Stimulated activated CD4-positive, alpha-beta T cell treated with anti-CD3 and anti-CD28 coated beads, TNF-alpha, amount 100 ng/mL, for 48 hours (primary cell): ENCODE measurements at places on chromosomes 6 and 20.

- no peak for DNase-seq
Observed at GRCh38 chr6:62976566-62976965, 234.7 kb upstream of the FKBP1C start.

- DNase-seq, result no peak
Observed at GRCh38 chr6:36615018-36615761, 21.0 kb downstream of the SRSF3 start.

GRCh38 chr20:7994809-7995208 lies 24.8 kb downstream of the TMX4 start:
- no peak for DNase-seq

DNA sequence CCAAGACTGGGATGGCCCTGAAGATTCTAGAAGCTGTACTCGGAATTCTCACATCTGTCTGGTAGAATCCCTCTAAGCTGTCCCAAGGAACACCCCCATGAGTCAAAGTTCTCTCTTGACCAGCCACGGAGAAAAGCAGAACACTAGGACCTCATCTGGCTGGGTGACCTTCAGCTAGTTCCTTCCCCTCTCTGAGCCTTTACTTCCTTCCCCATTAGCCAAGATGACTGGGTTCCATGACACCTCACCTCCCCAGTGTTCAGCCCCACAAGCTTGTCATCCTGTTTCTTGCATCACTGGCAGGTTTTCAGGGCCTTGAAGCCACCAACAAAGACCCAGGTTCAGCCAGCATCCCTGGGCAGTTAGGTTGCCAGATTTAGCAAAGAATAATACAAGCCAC lies 47.8 kb downstream of the MAFB start:
- DNase-seq, result no peak

DNA sequence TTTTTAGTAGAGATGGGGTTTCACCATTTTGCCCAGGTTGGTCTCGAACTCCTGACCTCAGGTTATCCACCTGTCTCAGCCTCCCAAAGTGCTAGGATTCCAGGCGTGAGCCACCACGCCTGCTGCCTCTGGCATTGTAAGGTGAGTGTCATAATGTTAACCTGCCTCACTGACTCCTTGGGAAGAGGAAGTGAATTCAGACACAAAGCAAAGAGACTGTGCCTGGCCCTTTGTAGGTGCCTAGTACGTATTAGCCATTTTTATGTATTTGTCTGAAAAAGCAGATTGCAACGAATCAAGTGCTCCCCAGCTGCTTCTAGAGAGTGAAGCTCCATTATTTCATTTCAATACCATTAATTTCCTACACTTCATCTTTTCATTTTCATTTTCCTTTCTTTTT lies 260.5 kb downstream of the SAMD5 start:
- no peak for DNase-seq

DNA sequence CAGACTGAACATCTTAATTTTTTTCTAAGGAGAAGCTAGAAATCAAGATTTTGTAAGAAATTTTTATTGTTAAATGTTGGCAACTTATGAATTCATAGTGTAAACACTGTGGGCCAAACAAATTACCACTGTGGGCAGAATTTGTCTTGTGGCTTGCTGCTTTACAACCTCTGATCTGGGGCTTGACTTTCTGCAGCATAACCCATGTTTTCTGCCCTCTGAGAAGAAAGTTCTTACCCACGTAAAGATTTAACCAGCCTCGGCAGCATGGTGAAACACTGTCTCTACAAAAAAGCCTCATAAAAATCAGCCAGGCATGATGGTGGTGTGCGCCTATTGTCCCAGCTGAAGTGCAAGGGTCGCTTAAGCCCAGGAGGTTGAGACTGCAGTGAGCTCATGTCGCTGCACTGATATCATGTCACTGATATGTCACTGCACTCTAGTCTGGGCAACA lies 12.9 kb downstream of the ITCH start:
- no peak for DNase-seq

GRCh38 chr6:43943781-43944250 lies 173.8 kb downstream of the VEGFA start:
- no peak for DNase-seq

DNA sequence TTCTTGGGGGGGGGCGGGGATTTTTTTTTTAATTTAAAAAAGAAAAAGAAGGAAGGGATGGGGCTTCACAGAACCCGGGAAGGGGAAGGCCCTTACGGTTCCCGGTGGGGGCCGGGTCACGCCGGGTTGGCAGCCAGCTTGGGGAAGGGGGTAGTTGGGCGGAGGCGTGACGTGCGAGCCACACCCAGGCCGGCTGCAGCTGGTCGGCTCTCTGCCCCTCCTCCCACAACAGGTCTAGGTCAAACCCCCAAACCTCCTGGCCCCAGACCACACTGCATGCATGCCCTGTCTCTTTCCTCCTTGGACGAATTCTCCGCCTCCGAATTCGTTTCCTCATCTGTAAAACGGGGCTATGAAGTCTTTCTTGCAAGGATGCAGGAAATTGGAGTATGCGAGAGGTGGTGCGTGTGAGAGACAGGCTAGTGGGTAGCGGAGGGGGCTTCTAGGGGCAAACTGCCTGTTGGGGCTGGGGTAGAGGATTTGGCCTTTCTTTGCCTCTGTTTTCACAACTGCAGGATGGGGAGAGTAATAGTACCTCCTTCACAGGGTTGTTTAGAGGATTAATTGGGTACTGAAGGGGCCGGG lies 828 bp downstream of the HCK start:
- DNase-seq, result no peak

DNA sequence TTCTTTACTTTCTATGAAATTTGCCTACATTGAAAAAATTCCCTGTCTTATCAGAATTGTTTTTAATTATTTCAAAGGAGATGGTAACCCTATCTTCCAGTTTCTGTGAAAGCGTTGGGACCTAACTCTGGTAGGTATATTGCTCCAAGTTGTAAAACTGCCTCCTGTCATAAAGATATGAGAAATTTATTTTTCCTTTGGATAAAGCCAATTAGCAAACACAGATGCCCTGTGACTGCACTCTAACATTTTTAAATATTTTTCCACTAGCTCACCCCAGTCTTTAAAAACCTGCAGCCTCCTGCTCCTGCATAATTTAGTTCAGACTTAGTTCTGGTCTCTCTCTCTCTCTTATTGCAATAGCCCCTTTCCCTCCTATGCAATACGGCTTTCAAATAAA lies 39.0 kb upstream of the CRISP1 start:
- DNase-seq, result no peak

DNA sequence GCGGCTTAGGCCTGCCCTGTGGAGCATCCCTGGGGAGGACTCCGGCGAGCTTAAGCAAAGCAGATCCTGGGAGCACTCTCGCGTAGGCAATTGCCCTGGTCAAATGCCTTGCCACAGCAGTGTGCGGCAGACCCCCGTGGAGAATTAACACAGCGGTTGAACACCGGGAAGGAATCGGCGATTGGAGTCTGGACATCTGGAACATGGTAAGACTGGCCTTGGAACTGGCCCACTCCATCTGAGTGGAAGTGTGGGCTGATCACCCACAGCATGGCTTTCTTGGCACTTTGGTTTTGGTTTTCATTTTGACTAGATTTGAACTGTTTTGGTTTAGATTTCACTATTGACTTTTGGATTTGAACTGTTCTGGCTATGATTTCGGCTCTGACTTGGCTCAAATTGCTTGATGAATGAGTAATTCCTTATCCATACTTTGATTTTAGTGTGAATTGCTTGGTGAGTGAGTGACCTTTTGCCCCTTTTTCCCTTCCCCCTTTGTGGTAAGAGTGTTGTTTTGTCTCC lies 300.7 kb downstream of the RNGTT start:
- no peak for DNase-seq

DNA sequence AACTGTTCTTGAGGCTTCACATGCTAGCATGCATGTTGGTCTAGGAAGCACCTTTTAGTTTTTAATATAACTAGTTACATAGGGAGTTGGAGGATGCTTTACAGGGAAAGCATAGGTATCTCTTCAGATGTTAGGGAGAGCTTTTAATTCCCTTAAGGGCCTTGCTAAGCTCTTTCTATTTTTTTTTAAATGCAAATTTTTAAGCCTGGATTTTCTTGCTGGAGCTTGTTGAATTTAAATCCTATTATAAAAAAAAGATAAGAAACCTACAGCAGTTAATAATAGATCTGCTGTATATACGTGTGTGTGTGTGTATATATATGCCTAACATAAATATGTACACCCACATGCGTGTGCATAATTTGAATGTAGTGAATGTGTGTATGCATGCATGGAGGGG lies 79.0 kb downstream of the FIG4 start:
- DNase-seq, result no peak

DNA sequence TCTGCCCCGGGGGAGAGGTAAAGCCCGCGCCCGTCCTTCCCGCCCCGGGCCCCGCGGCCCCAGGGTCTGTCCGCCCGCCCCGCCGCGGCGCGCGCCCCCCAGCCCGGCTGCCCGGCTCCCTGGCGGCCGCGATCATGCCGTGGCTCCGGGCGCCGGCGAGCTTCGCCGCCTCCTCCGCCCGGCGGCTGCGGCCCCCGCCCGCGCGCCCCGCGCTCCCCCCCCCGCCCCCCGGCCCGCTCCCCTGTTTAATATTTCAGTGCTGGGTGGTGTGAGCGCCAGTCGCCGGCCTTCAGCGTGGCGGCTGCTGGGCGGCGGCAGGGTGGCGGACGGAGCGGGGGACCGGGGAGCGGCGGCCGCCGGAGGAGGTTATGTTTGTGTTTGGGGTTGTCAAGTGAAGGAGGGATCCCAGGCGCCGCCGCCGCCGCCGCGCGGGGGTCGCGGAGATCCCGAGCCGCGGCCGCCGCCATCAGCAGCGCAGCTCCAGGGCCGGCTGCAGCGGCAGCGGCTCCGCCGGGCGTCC lies at the start of gene HIVEP1:
HIVEP1 (plus strand) TSS at position 275 of the 520 bp plus-strand sequence. CDS start 3,317 bp downstream, outside the sequence.
- DNase-seq, result no peak

DNA sequence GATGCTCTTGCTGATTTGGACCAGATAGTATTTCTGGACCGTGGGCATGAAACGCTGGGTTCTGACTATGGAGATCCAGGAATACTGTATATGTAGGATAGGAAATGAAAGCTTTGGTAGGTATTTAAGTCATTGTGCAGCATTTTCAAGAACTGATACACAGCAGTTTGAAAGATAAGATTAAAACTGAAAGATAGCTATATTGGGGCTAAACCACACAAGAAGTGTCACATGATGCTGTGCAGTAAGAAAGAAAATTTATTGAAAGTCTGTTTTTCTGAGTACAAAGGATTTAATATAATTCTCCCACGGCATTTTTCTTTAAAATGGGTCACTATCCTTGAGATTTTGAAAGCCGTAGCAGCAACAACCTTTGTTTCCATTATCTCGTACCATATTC lies 305 bp downstream of the IL17A start:
- DNase-seq, result no peak

- no peak for DNase-seq
Observed at GRCh38 chr6:24743265-24743943, 24.4 kb upstream of the C6orf62 start.

- DNase-seq, result no peak
Observed at GRCh38 chr20:652615-653109, 338 bp downstream of the SRXN1 start.

- DNase-seq, result peak; percentile 44
Observed at GRCh38 chr6:169990095-169991030, 238.9 kb downstream of the ERMARD start.

DNA sequence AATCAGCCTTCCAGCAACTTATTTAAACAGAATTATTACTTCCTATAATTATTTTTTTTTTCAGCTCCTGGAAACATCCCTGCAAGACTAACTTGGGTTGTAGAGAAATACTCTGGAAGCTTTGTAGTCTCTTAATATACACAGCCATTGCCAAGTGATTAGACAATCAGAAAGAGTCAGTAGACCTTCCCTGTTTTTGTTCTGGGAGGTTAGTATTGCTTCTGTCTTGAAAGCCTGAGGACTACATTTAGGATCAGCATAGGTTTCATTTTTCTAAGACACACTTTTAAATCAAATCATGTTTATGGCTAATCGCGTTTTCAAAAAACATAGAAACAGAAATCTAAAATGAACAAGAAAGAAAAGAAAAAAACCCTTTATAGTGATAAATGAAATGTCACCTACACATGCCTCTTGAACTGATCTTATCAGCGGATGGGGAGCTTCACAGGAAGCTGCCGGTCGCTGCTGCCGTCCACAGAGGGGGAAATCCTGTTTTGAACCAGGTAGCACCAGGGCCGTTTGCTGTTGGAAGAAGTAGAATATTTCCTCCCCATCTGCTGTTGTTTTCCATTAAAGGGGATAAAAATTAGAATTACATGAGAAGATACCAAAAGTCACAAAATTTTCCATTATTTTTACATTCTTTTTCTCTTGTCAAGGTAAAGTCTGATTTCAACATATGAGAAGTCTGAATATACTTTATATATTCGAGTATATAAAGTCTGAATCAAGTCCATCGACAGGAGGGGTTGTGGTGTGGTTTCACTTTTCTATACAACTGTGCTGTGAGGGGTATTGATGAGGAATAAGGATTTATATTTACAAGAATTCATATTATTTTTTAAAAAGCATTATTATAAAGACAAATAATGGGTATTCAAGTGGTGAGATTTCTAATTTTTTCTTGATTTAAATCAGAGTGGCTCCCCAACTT lies 94.6 kb downstream of the ARMC2 start:
- DNase-seq, result peak; percentile 27

GRCh38 chr20:50240092-50240491 lies 49.5 kb downstream of the CEBPB start:
- no peak for DNase-seq

- DNase-seq, result no peak
Observed at GRCh38 chr20:38735172-38735571, 10.9 kb downstream of the SLC32A1 start.

GRCh38 chr20:39518654-39519053 lies 556.5 kb downstream of the DHX35 start:
- DNase-seq, result no peak

GRCh38 chr6:23608931-23609435 lies 517.0 kb upstream of the NRSN1 start:
- DNase-seq, result no peak

DNA sequence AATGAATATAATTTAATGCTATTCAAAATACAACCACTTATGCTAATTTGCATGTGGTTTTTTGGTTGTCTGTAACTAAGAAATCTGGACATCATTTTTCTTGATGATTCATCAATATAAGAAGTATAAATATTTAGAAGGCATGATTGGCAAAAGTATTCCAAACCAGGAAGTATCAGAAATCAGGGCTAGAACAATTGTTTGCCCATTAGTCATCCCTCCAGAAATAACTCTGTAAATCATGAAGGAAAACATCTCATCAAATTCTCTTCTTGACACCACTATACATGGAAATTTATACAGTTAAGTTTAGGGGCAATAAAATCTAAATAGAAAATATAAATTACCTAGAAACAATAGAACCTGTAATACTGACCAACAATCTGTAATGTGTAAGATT lies 554.7 kb upstream of the HS3ST5 start:
- no peak for DNase-seq

GRCh38 chr6:118908441-118908840 lies 14.5 kb downstream of the ASF1A start:
- no peak for DNase-seq

GRCh38 chr6:26199057-26199772 lies 112.0 kb downstream of the HFE start:
- peak; percentile 52 for DNase-seq

DNA sequence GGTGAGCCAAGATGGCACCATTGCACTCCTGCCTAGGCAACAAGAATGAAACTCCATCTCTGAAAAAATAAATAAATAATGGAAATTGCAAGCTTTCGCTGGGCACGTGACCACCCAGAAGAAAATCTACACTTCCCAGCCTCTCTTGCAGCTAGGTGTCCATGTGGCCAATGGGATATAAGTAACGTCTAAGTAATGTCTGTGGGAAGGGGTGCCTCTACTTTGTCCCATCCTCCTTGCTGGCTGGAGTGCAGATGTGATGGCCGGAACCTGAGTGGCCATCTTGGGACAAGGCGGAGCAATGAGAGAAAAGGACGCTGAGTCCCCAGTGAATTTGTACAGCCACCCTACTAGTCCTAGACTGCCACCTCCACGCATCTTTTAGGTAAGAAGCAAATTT lies 99.8 kb upstream of the PTPN1 start:
- no peak for DNase-seq
